ENCODE measurements at places on chromosomes 5 and 9.

- no peak for DNase-seq
Observed at GRCh38 chr5:14809369-14810155, 62.0 kb downstream of the ANKH start.

GRCh38 chr5:145495741-145496140, 339.4 kb downstream of the PRELID2 start:
- no peak for DNase-seq

DNA sequence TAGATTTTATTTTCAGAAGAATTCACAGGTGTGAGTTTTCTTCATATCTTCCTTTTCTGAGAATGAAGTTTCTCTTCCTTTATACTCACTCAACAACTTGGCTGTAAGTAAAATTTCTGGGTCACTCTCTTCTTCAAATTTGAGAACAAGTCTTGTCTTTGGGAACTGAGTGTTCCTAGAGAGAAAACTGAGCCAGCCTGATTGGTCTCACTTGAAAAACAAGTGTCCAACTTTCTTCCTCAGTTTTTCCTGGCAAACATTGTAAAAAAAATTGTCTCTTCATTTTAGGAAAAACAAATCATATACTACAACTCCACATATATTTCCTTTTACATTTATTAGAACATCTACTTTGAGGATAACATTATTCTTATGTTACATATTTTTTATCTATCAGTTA, 156.1 kb upstream of the GHR start:
- DNase-seq = no peak

- no peak for DNase-seq
Observed at GRCh38 chr9:129026442-129027223, 1.5 kb downstream of the SH3GLB2 start.

DNA sequence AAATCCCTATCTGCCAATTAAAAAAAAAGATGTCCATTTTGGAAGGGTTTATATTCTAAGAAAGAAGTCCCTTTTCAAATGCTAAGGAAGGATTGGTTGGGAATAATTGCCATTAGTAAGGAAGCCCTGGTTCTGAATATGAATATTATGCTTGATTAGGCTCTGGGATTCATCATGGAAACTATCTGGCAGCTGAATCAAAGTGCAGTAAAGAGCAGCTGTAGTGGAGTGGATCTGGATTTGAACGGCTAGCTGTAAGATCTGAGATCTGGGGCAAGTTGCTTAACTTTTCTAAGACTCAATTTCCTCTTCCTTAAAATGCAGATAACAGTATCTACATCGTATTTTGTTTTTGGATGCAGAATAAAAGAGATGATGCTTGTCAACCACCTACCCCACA, 10.5 kb downstream of the IL12B start:
- DNase-seq = no peak

DNA sequence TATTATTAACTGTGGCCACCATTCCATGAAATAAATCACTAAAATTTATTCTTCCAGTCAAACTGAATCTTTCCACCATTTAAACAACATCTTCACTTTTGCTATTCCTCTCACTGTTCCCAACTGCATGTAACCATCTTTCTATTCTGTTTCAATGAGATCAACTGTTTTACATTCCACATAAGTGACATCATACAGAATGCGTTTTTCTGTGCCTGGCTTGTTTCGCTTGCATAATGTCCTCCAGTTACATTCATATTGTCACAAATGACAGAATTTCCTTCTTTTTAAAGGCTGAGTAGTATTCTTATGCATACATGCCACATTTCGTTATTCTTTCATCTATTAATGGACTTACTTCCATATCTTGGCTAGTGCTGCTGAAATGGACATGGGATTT, 738.2 kb downstream of the SEMA5A start:
- no peak for DNase-seq

GRCh38 chr9:84121991-84122523, 141.5 kb downstream of the RMI1 start:
- no peak for DNase-seq

DNA sequence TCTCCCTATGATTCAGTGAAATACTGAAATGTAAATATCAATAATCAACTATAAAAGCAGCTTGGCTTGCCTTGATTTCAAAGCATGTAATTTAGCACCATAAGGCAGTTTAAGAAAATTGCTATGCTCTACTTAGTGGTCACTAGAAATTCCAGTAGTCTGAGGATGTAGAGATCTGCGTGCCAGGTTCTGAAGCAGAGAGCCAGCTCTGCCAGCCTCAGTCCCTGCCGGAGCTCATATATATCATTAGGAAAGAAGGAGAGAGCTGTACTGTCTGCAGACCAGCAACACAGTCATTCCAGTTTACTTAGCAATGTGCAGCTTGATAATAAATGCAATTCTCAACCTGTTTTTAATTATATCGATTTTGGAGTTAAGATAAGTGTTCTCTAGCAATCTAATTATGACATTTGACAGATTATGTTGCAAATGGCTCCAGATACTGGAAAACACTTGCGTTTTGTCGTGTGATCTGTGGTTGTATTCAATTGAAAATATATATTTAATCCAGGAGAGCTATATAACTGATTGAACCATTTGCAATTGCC, 540.5 kb downstream of the CTNND2 start:
- DNase-seq = no peak

GRCh38 chr5:176155922-176156359, 82.3 kb upstream of the SIMC1 start:
- no peak for DNase-seq

DNA sequence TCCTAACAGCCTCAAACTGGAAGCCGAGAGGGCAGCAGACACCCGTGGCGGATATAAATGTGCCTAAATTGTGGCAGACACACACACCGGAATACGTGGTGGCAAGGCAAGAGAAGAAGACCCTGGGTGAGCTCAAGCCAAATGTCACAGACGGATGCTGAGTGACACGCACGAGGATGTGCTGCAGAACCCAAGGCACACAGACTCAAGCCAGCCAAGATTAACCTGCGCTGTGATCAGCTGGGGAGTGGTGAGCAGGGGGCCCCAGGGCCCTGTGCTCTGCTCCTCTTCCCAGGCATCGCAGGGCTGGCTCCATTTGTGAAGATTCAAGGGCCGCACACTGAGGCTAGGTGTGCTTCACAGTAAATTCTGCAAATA, 16.4 kb downstream of the SEMA4D start:
- no peak for DNase-seq

DNA sequence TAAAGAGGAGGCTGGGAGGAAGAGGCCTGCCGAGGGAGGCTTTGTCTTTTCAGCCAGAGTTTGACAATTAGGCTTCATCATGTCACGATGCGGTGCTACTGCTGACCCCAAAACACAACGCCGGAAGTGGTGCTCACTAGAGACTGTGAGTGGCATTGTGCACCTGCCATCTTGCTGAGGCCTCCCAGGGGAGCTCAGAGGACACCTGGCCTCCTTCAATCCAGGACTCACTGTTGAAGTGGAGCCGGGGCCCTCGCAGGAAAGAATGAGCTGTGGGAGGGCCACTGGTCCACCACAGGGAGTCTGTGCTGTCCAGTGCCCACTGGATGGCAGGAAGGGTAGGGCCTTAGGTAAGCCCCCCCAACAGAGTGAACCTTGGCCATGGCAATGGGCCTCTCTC, 12.7 kb upstream of the SLC25A48 start:
- no peak for DNase-seq
